ENCODE measurements at places on chromosomes 6 and 20.

DNA sequence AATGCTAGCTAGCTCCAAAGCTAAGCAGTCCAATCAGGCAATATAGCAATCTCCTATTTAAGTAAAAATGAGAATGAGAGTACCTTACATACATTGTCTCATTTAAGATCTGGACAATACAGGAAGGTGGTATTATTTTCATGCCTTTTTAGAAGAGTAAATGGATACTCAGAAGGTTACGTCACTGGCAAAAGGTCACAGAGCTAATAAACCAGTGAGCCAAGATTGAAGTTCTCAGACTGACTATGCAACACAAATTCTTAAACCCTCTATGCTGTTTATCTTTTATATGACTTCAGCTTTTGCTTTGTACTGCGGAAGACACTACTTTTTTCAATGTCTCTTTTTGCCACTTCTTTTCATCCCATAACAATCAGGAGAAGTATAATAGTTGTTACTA, 135.2 kb upstream of the PRL start:
- DNase-seq = no peak

DNA sequence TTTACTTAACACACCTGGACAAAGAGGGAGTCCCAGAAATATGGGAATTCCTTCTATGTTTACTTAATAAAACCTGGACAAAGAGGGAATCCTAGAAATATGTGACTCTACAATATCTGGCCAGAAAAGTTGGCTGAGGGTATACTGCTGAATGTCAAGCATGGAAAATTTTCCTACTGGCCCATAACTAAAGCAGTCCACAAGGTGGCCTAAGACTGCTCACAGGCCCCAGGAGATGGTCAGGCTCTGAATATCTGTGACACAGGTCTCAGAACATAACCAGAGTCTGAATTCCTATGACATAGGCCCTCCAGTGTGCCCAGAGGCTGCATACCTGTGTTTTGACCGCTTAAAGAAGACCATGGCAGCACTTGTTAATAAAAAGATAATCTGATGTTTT, 578.2 kb upstream of the NRSN1 start:
- no peak for DNase-seq

GRCh38 chr6:165571721-165572132, 91.3 kb downstream of the PDE10A start:
- peak; percentile 62 for DNase-seq

DNA sequence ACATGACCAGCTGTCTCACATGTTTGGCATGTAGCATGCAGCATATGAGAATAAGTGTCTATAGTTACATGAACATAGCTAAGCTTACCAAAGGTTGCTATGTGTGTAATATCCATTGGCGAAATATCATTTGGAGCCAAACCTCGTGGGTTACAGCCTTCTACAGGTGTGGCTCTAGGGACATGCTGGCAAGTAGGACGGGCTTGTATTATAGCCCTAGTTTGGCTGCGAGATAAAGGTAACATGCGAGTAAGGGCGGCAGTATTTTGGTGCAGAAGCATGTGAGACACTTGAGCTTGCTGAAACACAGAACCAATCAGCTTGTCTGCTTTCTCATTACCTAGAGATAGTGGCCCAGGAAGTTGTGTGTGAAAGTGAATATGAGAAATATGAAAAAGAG, 6.5 kb upstream of the ABHD12 start:
- no peak for DNase-seq

DNA sequence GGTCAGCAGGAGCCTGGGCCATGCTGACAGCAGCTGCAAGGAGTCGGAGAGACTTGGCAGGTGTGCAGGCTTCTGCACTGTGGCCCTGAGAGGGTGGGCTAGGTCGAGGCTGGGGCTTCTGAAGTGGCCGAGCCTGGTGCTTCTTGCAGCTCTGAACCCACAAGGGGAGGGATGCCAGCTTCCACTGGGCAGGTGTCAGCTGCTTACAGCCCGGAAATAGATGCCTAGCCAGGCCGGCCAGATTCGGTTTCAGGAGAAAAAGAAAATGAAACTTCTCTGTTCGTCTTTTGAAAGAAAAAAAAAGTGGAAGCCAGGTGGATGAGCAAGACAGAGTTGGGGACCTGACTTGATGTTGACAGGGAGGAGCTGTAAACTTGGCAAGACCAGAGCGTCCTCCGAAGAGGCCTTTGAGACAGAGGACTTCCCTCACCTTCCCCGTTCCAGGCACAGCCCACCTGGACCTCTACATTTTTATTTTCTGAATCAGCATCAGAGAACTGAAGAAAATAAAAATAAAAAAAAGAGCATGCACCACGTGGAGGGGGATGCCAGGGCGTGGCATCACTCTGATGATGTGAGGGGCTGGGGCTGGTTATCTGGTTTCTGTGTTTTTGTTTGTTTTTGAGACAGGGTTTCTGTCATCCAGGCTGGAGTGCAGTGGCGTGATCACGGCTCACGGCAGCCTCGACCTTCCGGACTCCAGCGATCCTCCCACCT, at the start of gene ZBP1:
Gene ZBP1 (minus strand): TSS at position 153 of the 717 bp plus-strand sequence. CDS start 131 bp downstream, at position 22.
- no peak for DNase-seq

- peak; percentile 60 for DNase-seq
Observed at GRCh38 chr6:157326979-157327378, 3.7 kb upstream of the TMEM242 start.

GRCh38 chr6:72365773-72366172, 256.1 kb upstream of the KCNQ5 start:
- no peak for DNase-seq

DNA sequence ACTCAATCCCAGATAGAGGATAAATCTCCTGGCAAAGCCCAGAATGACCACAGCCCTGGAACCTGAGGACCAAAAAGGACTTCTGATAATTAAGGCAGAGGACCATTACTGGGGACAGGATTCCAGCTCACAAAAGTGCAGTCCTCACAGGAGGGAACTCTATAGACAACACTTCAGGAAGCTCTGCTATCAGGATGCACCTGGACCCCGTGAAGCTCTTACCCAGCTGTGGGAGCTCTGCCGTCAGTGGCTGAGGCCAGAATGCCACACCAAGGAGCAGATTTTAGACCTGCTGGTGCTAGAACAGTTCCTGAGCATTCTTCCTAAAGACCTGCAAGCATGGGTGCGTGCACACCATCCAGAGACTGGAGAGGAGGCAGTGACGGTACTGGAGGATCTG, 992 bp downstream of the ZSCAN16 start:
- DNase-seq = no peak

GRCh38 chr20:6178537-6178936, 55.7 kb upstream of the FERMT1 start:
- peak; percentile 69 for DNase-seq

GRCh38 chr20:47004179-47004578, 109.5 kb downstream of the EYA2 start:
- DNase-seq = no peak

DNA sequence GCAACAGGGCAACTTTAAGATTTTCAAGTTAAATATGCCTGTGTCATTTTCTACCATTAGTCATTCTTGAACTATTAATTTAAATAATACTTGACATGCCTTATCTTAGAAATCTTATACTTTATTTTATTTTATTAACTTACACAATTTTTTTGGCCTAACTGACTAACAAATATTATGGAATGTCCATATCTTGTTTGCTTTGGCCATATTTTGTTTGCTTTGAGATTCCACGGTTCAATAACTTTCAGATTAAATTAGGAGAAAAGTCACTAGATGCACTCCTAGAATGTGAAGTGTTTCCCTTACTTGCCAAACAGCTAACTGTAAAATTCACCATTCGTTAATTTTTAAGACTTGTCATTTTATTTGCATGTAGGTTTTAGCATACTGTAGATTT, 684.0 kb upstream of the MANEA start:
- no peak for DNase-seq

DNA sequence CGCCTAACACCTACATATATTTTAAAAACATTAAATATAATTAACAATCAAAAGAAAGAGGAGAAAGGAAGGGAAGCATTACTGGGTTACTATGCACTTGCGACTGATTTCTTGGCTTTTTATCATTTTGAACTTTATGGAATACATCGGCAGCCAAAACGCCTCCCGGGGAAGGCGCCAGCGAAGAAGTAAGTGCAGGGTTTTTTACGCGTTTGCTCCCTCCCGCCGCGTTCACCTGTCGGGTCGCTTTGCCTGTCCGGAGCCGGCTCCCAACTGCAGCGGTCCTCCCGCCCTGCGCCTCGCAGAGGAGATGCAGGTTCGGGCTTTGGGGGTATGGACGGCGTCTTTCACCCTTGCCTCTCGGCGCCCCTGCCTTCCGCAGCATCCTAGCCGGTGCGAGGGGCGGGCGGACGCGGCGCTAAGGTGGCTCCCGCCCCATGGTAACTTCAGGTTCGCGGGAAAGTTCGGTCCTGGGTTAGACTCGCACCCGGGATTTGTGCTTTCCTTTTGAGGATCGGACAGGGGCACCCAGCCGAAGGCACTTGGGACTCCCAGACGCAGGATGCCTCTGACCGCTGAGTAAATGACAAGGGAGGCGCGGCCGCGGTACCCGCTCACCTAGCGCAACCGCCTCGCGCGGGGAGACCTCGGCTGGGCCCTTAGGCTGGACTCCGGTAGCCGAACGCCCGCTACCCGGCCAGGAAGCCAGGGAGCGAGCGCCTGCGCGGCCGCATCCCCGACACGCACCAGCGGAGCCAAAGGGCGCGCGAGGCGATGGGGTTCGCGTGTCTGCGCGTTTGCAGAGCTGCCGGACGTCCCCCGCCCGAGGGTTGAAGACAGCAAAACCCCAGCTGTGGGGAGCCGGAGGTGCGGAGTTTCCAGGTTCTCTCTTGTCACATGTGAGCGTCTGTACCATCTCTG, 891 bp downstream of the RSPO3 start:
- no peak for DNase-seq

GRCh38 chr20:18728870-18729224, 84.7 kb upstream of the SCP2D1 start:
- DNase-seq = no peak

- no peak for DNase-seq
Observed at GRCh38 chr20:11980263-11980662, 62.6 kb downstream of the BTBD3 start.

DNA sequence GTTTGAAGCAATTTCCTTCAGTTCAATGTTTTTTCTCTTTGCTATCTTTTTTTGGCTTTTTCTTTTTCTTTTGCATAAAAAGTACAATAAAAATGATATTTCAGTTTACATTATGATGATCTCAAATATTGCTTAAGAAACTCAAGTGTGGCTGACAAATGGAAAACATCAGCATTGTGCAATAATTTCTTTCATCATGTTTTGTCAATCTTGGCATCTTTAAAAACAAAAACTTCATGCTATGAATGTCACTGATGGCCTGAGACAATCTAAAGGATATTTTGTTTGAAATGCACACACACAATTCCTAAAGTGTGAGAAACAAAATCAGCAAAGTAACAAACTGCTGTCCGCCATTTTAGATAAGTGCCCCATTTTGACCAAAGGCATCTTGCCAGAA, 13.9 kb upstream of the MTCL3 start:
- DNase-seq = peak; percentile 63

- DNase-seq = peak; percentile 72
Observed at GRCh38 chr6:3194535-3195419, 32.7 kb downstream of the TUBB2B start.

DNA sequence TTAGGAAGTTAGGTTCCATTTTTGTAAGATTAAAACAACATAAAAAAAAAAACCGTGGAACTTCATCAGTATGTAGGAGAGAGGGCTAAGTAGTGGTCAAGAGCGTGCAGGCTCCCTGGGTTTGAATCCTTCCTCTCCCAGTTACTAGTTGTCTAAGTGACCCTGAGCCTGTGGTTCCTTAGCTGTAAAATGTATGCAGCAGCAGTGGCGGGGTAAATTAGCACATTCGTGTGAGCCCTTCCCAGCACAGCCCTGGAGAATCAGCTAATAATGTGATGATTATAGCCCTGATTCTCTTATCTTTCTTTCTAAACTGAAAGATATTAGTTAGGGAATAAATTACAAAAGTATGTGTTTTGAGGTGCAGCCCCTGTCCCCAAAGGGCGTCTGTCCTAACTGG, 32.6 kb downstream of the TM9SF4 start:
- no peak for DNase-seq

GRCh38 chr20:5674176-5674660, 76.0 kb upstream of the SHLD1 start:
- no peak for DNase-seq

Measured in fibroblast of pulmonary artery (primary cell).